ENCODE measurements at places on chromosomes 3 and 15.
A peak's percentile ranks its signal among the peaks of the same experiment; 100 is the strongest.

DNA sequence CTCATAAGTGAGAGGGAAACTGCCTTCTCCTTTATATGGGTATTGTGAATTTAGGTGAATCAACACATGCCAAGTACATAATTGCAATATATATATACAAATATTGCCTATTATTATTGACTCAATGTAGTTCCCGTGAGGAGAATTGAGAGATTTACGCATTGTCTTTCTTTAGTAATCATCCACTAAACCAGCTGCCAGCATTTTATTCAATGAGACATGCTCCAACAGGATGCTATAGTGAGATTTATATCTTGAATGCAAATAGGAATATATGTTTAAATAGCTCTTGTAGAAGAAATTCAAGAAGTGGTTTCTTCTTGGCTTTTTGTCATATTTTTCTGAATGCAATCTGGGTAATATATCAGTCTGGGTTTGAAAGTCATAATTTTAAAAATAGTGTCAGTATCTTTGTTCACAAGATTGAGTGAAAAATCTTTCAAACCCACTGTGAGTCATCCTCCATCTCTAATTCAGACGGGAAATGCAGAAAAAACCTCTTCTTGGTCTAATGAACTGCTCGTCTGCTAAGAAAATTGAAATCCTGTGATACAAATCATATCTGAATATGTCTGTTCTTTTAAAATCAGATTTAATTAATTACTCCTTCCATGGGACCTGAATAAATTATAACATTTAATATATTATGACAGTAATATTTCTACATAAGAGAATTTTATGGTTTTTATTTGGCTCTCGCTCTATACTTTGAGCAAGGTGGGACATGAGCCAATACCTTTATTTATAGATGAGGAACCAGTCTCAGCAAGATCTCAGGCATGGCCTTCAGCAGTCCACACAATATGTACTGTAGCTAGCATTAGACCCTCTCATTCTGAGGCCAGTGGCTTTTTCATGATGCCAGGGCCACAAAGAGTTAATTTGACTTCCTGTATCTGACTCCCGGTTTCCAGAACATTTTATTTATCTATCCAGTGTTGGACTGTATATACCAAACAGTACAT is 516.0 kb downstream of the GABRG3 start:
- DNase-seq, result no peak

GRCh38 chr3:104554425-104554824 is 812.3 kb upstream of the ALCAM start:
- no peak for DNase-seq

DNA sequence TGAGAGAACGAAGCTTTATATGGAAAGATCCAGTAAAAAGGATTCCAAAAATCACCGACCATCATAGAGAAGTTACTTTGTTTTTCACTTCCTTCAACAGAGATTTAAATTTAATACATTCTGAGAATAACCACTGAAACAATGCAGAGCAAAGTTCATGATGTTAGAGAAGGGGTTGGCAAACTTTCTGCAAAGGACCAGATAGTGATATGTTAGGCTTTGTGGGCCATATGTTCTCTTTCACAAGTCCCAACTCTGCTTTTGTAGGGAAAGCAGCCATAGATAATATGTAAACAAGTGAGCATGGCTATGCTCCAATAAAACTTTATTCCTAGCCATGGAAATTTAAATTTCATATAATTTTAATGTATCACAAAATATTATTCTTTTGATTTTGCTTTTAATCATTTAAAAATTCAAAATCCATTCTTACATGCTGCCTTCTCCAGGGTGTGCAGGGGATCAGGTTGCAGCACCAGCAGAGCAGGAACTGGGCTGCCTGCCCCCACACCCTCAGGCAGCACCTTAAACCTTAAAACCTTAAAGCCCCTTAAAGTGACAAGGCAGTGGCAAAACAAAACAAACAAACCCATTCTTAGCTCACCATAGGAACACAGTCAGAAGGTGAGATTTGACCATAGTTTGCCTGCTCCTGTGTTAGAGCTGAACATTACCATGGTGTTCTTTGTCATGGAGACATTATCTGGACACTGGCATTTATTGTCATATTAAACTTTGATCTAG is 16.9 kb upstream of the IGSF10 start:
- DNase-seq, result no peak

DNA sequence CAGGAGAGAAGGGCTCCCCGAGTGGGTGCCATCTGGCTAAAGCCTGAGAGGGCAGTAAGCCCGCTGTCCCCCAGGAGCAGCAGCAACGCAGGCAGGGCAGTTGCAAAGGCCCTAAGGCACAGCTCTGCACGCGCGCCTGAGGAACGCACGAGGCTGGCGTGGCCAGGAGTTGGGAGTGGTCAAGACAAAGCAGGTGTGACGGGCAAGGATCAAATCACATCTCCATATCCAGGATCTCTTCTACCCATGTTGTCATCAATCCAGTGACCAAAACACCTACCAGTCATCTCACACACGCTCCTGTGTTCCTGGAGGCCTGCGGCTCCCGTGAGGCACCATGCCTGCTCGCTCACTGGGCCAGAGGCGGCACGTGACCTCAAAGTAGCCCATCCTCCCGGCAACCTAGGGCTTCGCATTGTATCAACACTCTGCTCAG is 59.5 kb downstream of the ERC2 start:
- DNase-seq, result no peak

- no peak for DNase-seq
Measured at GRCh38 chr15:49748791-49749190, 127.9 kb downstream of the DTWD1 start.

DNA sequence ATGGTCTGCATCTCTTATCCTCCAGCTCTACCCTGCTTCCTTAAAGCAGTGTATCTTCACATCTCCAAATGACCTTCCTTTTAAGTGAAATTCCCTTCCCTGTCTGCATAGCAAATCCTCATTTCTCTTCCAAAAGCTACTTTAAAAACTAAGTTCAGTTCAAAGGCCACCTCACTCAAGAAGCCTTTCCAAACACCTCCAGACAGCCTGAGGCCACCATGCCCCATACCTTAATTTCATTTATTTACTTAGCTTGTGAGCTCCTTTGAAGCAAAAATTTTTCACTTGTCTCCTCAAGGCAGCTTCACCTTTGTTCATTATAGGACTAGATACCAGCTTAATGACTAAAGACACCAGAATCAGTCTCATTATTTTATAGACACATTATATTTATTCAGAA is 39.4 kb downstream of the PIGB start:
- DNase-seq, result no peak

DNA sequence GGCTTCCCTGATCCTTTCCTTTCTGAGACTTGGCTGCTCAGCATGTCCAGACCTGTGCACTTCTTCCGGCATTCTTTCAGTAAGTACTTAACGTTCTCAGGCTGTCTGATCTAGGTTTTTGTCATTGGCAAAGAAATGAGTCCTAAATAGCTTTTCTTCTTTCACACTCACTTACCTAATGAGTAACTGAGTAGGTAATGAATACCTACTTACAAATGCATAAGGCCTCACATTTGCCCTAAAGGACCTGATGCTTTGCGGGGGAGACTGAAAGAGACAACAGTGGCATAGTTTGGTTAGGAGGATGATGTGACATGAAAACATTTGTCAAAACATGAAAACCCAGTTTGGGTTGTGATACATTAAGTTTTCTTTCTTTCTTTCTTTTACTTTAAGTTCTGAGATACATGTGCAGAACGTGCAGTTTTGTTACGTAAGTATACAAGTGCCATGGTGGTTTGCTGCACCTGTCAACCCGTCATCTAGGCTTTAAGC is 516.7 kb upstream of the CFAP20DC start:
- peak; percentile 40 for DNase-seq

DNA sequence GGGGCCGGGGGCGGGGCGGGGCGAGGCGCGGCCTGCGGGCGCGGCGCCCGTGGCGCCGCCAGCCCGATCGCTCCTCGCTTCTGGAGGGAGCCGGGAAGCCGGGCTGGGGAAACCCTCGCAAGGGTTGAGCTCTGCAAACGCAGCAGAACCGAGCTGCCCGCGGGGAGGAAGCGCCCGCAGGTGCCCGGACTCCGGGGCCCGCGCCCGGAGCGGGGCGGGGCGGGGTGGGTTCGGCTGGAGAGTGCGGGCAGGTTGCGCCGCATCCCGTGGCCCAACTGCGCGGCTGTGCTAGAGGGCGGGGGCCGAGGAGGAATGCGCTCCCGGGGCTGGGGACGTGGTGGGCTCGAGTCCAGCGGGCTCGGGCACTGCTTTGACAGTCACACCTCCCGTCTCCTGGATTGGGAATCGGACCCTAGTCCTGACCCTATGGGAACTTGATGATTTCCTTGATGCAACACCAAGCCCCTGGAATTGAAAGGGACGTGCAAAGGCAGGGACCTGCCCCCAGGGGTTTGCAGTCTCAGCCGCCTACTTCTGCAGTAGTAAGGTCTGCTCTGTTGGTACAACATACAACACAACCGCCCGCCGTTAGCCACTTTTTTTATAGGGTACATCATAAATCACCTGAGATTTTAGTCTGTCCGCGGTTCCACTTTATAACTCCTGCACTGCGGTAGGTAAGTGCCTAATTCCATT is 34.3 kb downstream of the ZBTB38 start:
- peak; percentile 49 for DNase-seq

All from activated naive CD4-positive, alpha-beta T cell treated with Interleukin-2 at 50 U/mL for 16 hours (primary cell).